ENCODE measurements at places on chromosomes 3 and 15.

DNA sequence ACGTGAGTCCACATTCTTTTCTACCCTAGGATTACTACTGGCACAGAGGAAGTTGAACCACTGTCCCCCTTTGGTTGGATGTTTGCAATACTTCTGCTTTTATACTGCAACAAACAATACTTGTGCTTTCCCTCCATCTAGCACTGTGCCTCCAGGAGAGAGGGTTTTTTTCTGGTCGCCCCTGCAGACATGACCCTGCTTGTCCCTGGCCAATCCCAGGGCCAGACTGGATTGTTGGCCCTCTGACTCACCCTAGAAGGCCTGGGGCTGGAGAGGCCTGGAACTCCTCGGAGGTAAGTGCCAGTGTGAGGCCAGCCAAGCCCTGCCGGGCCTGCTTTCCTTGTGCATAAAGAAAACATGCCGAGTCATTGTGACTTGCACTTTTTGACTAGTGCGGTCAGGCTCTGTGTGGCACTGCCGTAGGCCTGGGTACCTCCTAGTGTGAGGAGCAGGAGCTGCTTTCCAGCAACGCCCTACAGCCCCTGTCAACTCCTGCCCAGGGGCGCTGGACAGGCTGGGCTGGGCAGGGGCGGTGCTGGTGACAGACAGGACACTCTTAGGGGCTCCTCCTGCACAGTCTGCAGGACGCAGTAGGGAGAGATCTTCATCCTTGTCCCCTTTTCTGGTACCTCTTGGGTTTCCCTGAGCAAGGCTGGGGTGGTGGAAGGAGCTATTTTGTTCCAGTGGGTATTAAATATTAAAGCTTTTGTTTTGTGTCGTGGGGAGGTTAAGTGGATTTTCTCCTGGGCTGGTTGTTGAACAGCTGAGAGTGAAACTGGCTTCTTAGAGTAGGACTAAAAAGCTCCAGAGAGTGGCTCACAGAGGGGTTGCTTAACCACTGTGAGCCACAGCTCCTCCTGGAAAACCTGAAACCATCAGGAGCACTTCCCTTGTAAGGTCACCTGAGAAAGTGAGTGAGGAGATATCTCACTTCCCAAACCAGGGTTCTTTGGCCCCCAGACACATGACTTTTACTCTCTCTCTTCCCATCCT lies 14.4 kb upstream of the TKT start:
- peak; percentile 67 for DNase-seq

DNA sequence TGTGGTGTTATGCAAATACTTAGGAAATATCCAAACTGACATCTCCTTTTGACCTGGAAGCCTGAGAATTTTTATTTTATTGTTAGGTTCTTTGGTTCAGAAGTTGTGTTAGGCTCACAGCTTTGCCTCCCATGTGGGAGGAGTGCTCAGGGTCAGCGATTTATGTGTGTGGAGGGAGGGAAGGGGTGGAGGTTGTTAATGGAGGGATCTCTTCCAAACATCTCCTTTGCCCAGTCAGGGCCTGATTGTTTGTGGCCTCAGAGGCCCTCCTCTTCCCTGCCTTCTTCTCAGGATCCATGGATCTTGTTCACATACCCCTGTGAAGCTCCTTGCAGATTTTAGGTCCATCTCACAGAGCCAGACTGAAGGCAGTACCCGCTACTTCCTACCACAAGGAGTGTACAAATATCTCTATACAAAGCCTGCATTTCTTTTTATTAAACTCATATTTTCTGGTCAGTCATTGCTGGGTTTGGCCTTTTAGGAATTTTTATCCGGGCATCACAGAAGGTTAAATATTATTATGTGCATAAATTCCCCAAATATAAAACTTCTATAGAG lies 40.3 kb downstream of the BBX start:
- no peak for DNase-seq

DNA sequence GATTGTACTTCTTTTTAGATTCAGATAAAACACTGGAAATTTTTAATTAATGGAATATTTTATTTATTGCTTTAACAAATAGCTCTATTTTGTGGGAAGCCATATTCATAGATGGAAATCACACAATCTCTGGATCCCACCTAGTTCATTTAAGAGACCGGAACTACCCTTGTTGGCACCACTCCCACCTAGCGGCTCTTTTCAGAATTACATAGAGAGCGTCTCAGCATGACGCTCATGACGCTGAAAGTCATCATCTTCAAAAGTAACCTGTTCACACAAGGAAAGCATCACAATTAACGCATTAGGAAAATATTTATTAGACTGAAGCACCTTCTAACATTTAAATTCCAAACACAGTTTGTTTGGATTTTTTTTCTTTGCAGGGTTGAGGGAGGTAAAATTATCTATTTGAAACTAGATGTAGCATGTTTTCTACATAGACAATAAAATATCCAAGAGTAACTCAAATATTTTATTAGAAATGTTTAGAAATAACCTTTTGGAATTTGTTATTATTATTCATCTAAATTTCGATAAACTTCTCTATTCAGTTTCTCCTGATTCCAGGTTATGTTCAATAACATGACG lies 214.9 kb upstream of the ARRDC4 start:
- DNase-seq, result no peak

DNA sequence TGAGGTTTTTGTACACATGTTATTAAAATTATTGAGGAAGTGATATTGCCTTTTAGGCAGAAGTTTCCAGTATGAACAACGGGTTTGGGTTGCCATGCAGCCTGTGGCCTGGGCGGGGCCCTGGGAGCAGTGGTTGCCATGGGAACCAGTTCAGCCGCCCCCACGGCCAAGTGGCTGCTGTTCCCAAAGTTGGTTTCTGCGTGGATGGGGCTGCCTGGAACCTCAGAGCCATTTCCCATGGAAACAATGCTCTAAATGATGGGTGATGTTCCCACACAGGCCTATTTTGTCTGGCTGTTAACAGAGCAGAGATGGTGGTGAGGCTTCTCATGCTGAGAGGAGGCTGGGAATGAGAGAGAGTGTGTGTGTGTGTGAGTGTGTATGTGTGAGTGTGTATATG lies 19.5 kb downstream of the MRAS start:
- peak; percentile 67 for DNase-seq

GRCh38 chr3:190252080-190252479 lies 70.2 kb downstream of the CLDN1 start:
- DNase-seq, result no peak

- no peak for DNase-seq
These were observed 12.7 kb upstream of the SCN10A start for GRCh38 chr3:38828681-38829080.

All from CD4-positive, alpha-beta T cell treated with Interleukin-4 for 1 hour (primary cell).